ENCODE measurements at places on chromosomes 13 and 19.

- DNase-seq = no peak
Observed at GRCh38 chr13:79936368-79937136, 404.4 kb downstream of the SPRY2 start.

GRCh38 chr19:38386971-38387549 is 774 bp downstream of the GGN start:
- DNase-seq = no peak

GRCh38 chr19:55146705-55147273 is 2.2 kb downstream of the TNNT1 start:
- no peak for DNase-seq

GRCh38 chr13:37686501-37686900 is 87.9 kb upstream of the POSTN start:
- DNase-seq = no peak

DNA sequence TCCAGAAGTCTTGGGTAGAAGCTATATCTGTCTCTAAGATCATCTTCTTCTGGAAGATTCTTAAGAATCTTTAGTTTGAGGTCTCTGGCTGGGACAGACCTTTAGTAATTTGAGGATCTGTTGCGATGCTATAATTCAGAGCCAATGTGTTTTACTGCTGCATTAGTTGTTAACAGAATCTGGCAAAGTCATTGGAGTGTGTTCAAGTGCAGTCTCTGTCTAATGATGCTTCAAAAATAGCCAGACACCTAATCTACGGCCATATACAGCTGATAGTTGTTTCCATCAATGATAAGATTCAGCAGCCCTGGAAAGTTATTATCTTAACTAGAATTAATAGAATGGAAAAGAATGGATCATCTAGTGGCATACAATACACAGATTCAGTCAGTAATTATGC is 72.6 kb downstream of the CDK8 start:
- no peak for DNase-seq

DNA sequence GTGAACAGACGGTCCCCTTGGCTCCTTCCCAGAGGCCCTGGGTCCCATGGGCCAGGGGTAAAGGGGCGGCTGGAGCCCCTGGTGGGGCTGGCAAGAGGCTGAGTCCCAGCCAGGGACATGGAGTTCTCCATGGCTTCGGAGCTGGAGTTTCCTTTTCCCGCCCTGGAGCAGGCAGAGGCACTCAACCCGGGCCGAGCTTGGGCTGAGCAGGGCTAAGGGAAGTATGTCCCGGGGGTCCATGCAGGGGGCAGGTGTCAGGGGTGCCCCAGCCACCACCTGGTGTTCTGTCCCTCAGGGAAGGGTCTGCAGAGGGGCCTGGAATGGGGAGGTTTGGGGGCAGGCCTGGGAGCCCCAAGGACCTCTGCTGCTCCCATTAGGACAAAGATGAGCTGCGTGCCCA is 54.0 kb upstream of the TPM4 start:
- DNase-seq = no peak

DNA sequence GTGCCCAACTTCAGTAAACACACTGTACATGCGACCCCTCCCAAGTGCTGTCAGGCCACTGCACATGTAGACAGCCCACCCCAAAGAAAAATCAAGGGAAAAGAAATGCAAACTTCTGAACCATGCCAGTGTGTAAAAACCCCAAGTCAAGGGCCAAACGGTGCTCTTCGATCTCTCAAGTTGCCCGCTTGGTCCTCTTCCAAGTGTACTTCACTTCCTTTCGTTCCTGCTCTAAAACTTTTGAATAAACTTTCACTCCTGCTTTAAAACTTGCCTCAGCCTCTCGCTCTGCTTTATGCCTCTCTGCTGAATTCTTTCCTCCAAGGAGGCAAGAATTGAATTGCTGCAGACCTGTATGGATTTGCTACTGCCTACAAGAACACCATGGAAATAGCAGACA is 600.7 kb downstream of the KCTD12 start:
- DNase-seq = no peak

- no peak for DNase-seq
Observed at GRCh38 chr19:36488846-36489117, 579 bp downstream of the ZNF566 start.

DNA sequence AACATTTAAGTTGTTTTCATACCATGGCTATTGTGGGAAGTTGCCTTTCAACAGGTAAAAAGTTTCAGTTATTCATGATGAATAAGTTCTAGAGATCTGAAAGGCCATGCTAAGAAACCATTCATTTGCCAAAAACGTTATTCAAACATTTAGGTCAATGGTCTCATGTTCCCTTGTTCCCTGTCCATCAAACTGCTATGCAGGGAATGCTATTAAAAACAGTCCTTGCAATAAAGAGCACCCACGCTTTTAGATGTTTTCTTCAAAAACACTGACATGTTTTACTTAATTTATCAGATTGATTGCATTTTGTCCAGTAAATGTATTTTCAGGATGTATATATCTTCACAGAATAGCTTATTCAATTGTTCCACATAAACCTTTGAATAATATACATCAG is 573.2 kb upstream of the PCDH20 start:
- no peak for DNase-seq

DNA sequence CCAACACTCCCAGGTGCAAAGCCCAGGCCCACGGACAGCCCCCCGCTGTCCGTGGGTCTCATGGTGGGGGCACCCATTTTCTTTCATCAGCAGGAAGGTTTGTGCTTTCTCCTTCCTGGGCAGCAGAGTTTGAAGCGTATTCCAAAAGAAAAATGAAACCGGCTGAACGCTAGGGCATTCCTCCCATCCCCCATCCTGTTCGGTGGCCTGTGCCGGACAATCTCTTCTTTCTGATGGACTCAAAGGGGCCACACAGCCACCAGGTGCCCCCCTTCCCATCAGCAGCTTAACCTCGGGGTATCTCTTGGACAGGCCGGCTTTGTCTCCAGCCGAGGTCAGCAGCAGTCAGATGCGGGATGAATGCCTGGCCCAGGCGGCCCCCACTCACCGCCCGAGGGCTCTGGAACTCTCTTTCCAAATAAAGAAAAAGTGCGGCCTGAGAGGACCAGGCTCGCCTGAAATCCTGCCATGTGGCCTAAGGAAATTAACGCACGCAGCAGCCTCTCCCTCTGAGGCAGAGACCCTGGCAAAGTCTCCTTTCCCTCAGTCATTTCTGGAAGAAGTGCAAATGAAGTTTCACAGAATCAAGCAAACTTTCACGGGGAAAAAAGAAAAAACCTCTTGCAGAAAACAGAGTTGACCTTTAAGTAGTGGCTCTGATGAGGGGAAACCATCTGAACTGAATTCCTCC is 67.8 kb downstream of the RASA3 start:
- DNase-seq = no peak

DNA sequence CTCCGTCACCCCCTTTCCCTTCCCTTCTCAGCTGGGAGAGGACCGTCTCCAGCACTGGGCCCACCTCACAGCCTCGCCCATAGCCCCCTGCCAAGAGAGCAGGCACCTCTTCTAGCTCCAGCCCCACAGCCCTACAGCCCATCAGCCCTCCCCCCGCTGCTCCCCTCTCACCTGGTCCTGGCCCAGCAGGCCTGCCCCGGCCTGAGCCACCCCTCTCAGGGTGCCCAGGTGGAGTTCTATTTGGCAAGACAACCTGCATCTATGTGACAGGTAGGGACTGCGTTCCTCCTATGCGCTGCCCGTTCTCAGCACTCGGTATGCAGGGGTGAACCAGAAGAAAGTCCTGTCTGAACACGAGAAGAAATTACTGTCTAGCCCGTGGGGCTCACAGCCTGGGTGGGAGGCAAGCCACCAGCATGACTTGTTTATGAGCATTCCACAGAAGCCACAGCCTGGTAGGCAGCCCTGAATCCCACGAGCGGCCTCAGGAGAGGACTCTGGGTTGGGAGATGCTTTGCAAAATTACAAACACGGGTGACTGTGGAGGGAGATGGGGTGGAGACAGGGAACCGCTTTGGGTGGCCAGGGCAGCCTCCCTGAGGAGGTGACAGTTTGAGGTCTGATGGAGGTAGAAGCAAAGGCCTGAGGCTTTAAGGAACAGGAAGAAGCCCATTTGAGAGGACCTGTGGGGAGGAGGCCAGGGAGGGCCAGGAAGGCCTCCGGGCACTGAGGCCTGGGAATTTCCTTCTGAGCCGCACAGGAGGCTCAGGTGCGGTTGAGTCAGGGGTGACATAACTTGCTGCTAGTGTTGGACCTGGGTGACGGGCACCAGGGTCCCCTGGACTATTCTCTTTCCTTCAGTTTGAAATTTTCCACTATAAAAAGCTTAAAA is 1.2 kb upstream of the PLEKHF1 start:
- no peak for DNase-seq

DNA sequence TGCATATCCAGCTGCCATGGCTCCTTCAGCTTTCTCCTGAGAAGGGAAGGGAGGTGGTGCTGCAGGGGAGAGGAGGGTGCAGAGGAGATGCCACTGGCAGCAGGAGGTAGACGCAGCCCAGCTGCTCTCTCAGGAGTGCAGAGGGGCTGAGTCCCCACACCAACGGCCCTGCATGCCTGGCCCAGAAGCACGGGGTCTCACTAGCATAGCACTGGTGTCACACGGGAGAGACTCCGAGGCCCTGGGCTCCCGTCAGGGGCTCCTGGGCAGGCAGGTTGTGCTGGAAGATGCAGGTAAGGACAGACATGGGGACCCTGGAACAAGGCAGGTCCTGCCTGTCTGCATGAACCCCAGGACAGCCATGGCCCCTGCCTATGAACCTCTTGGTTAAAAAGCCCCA is 80.1 kb downstream of the C1QTNF9 start:
- no peak for DNase-seq

GRCh38 chr13:41457589-41458186 is 338 bp downstream of the RGCC start:
- no peak for DNase-seq

DNA sequence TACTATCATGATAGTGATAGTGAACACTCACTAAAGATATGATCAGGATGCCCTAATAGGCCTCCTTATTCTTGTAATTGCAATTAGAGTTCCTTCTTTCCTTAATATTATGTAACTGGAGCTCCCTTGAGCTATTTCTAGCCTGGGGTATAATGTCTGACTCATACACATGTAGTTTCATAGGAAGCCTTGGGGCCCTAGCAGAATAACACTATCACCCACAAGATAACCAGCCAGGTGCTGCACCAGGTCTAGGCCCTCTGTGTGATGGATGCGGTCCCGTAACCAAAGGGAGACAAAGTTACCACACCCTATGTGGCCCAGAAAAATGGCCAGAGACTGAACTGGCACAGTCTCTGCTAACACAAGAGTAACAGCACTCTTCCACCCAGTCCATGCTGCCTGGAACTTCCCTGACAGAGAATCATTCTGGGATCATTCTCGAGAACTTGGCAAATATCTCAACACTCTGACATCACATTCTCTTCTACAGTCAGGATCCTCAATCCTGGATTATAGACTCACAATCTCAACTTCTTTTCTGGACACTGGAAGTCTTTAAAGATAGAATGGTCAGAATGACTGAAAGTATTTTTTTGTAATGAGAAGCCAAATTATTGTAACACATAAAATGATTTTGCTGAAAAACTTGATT is 32.6 kb upstream of the IGFL4 start:
- DNase-seq = no peak

GRCh38 chr19:4012975-4013634 is 5.6 kb downstream of the PIAS4 start:
- DNase-seq = no peak

- peak; percentile 6 for DNase-seq
Observed at GRCh38 chr13:41017159-41017558, 2.0 kb downstream of the ELF1 start.

DNA sequence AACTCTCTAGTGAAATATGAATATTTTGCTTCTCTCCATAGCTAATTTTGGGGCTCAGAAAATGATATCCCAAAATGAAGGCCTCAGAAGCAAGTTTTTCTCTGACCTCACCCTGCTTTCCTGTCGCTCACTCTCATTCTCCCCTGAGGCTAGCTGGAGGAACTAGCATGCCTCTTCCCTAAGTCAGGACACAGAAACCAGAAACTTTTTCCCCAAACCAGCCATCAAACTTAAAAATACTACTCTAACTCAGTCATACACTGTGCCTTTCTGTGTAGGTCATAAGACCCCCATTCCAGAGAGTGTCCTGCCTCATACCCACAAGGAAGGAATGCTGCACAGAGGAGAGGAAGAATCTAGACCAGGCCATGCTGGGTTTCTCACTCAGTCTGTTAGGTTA is 329.6 kb downstream of the PCDH20 start:
- DNase-seq = no peak

- no peak for DNase-seq
Observed at GRCh38 chr13:43835701-43836100, 43.8 kb downstream of the CCDC122 start.

- no peak for DNase-seq
Observed at GRCh38 chr13:36344886-36345437, 1.2 kb downstream of the SPART start.

- no peak for DNase-seq
Observed at GRCh38 chr19:15829306-15829698, 13.8 kb upstream of the OR10H1 start.
